Ureter (tissue), 1 donor: ENCODE measurements at places on chromosomes 3 and 15. TPM values are rescaled to one million over a fixed set of nuclear protein-coding genes. Genes with fewer than 3 reads are reported as not detected.

The WDR48 gene
- 58.4 TPM for total RNA-seq

The DLEC1 gene
- 5.6 TPM for total RNA-seq

The GOLGA8G gene
- not detected for total RNA-seq

The ECT2 gene
- 9.0 TPM for total RNA-seq

- DNase-seq = no peak
These were observed 2.4 kb upstream of the MAGI1 start for GRCh38 chr3:66041116-66041515.

GRCh38 chr3:72930754-72931153 is 42.9 kb downstream of the GXYLT2 start:
- DNase-seq = no peak

DNA sequence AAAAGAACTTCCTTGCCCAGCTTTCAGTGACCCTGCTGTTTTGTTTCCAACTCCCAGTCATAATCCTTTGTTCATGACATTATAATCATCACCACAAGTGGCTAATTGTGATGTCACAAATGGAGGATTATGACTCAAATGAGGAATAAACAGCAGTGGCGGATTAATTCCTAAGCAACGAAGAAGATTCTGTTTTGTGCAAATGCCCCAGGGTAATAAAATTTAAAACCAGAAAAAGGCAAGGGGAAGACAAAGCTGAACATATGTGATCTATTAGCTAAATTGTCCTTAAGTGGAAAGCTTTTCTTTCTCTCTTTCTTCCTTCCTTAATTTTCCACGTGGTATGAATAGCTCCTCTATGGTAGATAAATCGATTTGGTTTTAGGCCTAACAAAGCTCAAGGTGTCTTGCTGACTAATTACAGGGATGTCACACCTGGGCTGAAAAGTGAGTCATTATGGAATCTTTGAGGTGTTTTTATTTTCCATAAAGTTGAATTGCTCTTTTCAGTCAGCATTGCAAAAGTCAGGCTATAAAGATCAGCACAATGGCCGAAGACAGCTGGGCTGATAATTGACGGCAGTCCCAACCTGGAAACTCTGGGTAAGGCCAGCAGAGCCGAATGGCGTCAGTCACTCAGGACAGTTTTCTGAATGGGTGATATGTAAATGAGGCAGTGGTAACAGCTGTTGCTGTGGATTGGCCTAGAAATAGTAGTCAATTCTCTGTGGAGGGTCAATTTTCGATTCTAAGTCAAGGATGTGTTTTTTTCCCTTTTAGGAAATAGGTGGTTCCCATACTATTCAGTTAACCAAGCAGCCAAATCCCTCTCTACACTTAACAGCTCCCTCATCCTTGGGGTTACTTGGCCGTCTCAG is 121.5 kb downstream of the PTPRG start:
- DNase-seq = no peak

DNA sequence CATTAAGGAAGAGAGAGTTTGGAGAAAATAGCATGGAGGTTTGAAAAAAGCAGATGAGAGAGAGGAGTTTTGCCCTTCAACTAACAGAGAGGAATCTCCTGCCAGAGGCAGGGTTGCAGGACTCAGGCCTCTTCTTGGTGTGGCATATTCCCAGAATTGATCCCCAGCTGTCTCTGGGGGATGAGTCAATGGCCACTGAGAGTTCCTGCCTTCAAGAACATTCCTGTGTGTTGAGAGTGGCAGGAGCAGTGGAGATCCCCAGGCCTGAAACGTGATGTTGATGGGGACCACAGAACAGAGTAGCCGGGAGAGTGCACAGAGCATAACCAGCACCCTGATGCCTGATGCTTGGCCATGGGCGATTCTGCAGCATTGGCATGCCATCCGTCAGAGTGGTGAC is 348.4 kb upstream of the THBS1 start:
- DNase-seq = no peak

DNA sequence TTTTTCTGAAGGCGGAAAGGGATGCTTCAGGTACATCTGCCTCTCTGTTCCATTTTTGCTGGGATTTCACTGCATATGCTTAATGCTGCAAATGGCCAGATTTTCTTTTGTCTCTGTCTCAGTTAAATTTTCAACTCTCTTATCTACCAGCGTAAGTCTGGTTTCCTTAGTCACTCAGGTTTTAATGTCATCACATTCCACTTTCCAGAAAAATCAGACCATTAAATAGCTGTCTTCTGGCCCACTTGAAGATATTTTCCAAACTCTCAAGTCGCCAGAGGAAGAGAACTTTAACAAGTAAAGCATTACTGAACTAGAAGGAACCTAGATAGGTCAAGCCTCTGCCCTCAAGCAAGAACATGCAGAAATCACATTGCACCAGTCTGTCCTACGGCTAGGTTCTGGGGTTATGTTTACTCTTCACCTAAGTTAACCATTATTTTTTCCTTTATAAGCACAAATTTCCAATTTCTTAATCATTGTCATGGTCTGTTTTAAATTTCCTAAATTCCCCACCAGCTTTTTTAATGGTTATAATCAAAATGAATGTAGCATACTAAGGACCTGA is 26.5 kb downstream of the AVEN start:
- no peak for DNase-seq

- DNase-seq = no peak
These were observed 145.0 kb downstream of the ADAM10 start for GRCh38 chr15:58604455-58604923.

DNA sequence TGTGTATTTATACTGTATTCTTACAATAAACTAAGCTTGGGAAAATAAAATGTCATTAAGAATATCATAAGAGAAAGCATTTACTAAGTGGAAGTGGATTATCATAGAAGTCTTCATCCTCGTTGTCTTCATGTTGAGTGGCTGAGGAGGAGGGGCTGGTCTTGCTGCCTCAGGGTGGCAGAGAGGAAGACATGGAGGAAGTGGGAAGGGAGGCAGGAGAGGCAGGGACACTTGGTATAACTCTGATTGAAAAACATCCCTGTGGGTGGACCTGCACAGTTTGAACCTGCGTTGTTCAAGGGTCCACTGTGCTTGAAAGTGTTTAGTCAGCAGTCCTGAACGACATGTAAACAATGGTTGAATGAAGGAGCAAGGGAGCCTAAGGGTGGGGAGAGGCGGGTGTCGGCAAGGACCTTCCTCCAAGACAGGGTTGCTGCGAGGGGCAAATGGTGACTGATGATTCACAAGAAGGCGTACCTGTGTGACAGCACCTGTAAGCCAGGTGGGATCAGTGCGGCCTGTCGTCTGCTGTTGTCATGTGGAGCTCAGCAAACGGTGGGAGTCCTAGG is 103.8 kb upstream of the KLF13 start:
- DNase-seq = no peak

GRCh38 chr3:126661532-126662364 is 6.8 kb upstream of the TXNRD3 start:
- DNase-seq = no peak

- no peak for DNase-seq
These were observed 509.9 kb downstream of the MECOM start for GRCh38 chr3:169153656-169154055.

- no peak for DNase-seq
These were observed 294.2 kb upstream of the SEMA6D start for GRCh38 chr15:47422881-47423665.

DNA sequence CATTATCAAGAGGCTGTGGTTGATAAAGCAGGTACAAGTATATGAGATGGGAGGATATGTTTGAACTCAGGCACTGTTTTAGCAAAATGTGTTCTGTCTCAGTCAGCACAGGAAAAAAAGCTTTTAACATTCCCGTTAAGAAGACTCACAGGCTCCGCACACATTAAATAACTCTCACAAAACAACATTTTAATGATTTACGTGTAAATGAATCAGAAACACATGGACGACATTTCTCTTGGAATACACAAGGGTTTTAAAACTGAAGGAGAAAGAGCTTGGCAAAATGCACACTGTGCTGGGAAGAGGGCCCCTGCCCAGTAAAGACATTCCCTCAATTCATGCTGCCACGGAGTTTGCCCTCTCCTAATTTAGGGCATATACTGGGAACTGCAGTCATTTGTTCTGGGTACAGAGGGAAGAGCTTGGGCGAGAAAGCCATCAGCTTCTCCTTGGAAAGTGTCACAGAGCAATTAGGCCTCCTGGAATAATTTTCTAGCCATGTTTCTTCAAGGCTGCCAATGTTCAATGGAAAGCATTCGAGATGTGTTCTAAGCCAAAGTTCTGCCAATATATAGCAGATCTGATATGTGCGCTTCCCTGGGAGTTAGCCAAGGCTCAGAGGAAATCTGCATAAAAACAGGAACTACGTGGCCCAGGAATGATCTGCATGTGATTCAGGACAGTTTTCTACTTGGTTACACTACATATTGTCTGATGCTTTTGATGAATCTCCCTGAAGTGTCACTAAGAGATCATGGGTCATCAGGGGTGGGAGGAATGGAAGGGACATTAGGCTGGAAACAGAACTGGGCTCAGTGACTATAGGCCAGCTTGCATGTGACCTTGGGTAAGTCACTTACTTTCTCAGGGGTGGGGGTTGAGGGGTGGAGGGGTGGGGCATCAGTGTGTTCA is 2.2 kb upstream of the MASP1 start:
- DNase-seq = no peak

- peak; percentile 53 for DNase-seq
These were observed 426 bp downstream of the CBLB start for GRCh38 chr3:105868431-105868741.
